SK-N-SH treated with all-trans-retinoic acid at 6 μM for 48 hours (cell line): ENCODE measurements at places on chromosomes 7 and 10.

GRCh38 chr7:129784783-129785684 lies 167.7 kb downstream of the UBE2H start:
- no peak for ATAC-seq

GRCh38 chr10:102016416-102016815 lies 39.6 kb downstream of the ARMH3 start:
- ATAC-seq = no peak

DNA sequence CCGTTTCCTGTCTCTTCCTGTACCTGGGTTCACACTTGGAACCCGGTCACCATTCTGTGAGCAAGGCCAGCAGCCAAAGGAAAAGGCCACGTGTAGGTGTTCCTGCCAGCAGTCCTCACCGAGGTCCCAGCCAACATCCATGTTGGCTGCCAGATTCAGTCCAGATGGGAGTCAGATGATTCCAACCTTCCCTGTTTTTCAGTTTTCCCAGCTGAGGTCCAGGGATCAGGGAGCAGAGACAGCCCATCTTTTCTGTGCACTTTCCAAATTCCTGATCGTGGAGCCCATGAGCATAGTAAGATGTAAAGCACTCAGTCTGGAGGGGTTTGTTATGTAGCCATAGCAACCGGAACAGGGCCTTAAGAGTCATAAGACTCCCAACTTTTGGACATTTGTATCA lies 3.9 kb upstream of the PVRIG start:
- ATAC-seq = no peak

- ATAC-seq = no peak
Observed at GRCh38 chr10:60798031-60798430, 19.8 kb downstream of the CDK1 start.

DNA sequence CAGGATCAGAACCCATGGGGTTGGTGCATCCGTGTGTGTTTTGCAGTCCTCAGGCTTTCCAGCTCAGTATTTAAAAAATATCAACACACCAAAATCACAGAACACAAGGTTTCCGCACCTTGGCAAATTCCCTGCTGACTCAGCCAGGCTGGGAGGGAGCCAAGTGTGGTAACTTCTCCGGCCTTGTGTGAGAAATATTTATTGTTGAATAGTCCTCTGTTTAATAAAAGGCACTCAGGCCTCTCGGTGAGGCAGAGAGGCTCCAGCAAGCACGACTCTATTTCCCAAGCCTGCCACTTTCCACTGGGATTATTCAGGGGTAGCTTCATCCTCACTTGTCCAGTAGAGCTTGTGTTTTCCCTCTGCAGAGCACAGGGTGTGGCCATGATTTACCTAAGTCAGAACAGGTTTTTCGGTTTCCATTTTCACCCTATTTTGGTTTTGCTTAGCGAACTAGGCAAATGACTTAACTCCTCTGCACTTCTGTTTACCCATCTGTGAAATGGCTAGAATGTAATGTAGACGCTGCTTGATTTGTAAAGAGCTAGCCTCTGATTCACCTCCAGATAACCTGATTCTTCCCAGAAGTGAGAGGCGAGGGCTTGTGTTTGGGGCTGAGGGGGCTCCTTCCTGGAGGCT lies 13.0 kb upstream of the CHST15 start:
- no peak for ATAC-seq

GRCh38 chr10:84264611-84265141 lies 19.8 kb downstream of the RGR start:
- peak; percentile 99 for ATAC-seq

- no peak for ATAC-seq
Observed at GRCh38 chr10:67607472-67607871, 88.5 kb downstream of the CTNNA3 start.

GRCh38 chr7:101153969-101154692 lies at the start of gene AP1S1:
Gene AP1S1 (plus strand): TSS chr7:101154476. CDS start chr7:101154515, 39 bp downstream.
- ATAC-seq = peak; percentile 96

GRCh38 chr7:92737706-92738105 lies 98.7 kb downstream of the CDK6 start:
- ATAC-seq = no peak

DNA sequence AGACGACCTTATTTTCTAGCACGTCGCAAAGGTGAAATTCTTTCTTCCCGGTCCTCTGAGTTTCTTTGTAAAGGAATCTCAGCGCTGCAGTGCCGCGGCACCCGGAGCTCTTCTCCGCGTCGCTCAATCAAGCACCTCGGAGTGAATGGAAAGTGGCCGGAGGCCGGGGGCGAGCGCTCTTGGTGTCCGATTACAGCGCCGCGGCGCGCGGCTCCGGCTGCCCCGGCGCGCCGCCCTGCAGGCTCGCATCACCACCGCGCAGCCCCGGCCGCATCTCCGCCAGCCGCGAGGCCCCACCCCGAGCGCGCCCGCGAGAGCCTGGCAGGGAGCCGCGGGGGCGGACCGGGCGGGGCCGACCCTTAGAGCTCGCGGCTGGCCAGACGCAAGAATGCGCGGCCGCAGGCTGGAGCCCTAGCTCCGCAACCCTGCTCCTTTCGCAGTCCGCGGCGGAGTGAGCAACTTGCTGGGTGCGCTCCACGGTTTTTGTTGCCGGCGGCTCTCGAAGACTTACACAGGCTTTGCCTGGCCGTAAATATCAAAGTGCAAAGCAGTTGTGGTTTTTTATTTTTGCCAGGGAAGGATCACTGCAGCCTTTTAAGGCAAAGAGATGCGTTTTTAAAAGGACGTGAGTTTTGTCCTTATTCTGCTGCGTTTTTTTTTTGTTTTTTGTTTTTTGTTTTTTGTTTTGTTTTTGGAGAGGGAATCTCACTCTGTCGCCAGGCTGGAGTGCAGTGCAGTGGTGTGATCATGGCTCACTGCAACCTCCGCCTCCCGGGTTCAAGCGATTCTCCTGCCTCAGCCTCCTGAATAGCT lies at the start of gene SEMA3C:
SEMA3C (minus strand) TSS at position 143 of the 813 bp plus-strand sequence. CDS start 2,270 bp downstream, outside the sequence.
- peak; percentile 94 for ATAC-seq

DNA sequence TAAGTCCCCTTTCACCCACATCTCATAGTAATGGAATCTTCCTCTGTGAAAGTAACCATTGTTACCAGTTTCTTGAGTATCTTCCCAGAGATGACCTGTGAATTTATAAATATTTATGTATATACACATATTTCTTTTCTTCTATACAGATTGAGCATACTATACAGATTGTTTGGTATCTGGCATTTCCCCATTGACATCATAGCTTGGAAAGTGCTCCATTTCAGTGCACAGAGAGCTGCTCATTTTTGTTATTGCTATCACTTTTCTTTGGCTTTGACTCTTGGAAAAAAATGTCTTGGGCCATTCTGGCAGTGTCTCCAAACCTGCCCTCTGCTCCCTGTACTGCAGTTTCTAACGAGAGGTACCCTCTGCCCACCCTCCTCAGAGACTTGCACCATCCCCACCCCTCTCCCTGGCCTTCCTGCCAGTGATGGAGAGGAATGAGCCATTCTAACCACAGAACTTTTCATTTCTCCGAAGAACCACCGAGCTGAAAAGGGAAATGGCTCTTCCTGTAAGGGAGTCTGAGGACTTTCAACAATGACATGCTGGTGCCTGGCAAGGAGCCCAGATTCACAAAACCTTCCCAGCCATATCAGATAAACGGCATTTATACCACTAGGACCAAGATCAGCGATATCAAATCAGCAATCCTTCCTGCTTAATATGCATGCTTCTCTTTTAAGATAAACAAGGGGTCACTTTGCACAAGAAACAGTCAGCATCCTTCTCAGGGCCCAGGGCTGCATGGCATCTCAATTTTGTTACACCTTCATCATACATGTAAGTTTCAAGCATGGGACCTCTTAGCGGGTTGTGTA lies 19.7 kb upstream of the CCSER2 start:
- peak; percentile 81 for ATAC-seq

DNA sequence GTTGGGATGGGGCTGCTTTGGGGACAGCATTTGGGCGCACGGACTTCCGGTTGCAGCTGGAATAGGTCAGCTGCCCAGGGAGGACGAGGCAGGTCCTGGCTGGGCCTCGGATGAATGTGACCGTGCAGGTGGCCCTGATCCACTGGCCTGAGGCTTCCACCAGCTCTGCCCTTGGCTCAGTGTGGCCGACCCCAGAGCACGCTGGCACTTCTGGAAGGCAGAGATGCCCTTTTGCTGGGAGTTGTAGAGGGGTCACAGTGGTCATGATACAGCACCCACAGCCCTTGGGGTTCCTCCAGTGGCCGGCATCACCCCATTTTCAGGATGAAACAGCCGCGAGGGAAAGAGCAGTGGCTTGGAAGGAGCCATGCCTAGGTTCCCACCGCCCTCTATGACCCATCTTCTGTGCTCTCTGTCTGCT lies 19.0 kb downstream of the ADCY1 start:
- no peak for ATAC-seq

DNA sequence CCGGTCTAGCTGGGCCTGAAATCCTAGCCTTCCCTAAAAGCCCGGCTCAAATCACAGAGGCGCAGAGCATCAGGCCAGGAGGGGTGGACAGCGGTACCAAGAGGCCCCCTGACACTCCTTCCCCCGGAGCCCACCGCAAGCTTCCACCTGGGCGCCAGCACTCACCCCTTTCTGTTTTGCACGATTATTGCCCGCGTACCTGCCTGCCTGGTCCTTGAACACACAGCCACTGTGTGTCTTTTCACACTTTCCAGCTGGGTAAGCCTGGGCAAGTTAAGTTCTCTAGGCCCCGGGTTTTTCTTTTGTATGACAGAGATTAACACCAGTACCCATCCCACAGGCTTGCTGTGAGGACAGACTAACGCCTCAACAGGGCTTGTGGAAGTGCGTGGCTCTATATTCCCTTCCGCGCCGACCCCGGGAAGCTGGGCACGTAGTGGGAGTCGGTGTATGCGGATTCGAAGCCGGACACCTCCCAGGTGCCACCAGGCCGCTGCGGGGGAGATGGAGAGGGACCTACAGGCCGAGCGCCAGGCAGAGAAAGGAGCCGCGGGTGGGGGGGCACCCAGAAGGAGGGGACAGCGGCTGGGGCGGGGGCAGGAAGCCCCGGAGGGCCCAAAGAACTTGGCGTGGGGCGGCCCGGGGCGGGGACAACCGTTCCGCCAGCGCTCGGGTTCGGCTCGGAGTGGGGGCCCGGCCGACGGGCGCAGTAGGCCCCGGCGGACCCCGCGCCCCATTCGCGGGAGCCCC lies 792 bp downstream of the ZNF746 start:
- peak; percentile 50 for ATAC-seq

- peak; percentile 83 for ATAC-seq
Observed at GRCh38 chr7:158802535-158803366, 26.6 kb downstream of the ESYT2 start.

DNA sequence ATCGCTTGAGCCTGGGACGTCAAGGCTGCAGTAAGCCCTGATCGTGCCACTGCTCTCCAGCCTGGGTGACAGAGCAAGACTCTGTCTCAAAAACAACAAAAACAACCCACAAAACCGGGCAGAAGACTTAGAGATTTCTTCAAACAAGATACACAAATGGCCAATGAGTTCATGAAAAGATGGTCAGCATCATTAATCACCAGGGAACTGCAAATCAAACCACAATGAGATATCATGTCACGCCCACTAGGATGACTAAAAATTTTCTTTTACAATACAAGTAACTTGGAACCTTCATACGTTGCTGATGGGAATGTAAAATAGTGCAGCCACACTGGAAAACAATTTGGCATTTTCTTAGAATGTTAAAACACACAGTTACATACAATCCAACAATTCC lies 77.3 kb upstream of the GRID1 start:
- no peak for ATAC-seq

- no peak for ATAC-seq
Observed at GRCh38 chr7:157658851-157659412, 322.1 kb downstream of the DNAJB6 start.

DNA sequence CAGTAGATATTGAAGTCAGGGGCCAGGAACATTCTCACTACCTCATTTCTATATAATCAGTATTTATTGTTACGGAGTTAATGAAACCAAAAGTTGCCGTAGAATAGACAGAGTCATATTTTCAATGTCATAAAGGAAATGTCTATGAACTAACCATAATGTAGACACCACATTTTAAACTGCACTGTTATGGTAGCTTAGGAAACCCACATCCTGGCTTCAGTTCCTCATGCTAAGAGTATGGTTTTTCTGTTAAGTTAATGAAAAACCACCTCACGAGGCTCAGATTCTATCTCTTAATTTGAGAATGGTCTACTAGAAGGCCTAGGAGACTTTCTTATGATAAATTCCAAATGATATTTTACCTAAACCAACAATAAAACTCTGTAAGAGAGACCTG lies 166.5 kb downstream of the TMEM26 start:
- ATAC-seq = no peak

- peak; percentile 46; the same call in 2 of the 3 replicates for ATAC-seq
Observed at GRCh38 chr10:4267086-4267773, 482.2 kb upstream of the KLF6 start.

GRCh38 chr10:91154842-91155241 lies 65.6 kb upstream of the PCGF5 start:
- ATAC-seq = no peak

DNA sequence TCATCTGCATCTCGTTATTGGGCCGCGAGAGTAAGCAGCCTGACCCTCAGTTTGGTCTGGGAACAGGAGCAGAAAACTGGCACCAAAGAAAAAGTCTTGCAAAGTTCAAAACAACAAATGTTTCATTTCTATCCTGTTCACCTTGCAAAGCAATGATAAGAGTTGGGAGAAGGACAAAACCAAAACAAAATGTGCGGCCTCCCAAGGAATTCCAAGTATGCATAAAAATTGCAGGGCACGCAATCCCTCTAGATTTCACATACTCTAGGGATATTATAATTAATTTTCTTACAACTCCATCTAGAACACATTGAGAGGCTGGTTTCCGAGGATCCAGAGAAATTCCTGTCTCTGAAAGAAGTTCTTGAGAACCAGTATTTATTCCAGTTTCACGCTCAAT lies 20.1 kb downstream of the CHUK start:
- no peak for ATAC-seq

- peak; percentile 25; the same call in 2 of the 3 replicates for ATAC-seq
Observed at GRCh38 chr10:97140902-97141745, 44.6 kb downstream of the SLIT1 start.

DNA sequence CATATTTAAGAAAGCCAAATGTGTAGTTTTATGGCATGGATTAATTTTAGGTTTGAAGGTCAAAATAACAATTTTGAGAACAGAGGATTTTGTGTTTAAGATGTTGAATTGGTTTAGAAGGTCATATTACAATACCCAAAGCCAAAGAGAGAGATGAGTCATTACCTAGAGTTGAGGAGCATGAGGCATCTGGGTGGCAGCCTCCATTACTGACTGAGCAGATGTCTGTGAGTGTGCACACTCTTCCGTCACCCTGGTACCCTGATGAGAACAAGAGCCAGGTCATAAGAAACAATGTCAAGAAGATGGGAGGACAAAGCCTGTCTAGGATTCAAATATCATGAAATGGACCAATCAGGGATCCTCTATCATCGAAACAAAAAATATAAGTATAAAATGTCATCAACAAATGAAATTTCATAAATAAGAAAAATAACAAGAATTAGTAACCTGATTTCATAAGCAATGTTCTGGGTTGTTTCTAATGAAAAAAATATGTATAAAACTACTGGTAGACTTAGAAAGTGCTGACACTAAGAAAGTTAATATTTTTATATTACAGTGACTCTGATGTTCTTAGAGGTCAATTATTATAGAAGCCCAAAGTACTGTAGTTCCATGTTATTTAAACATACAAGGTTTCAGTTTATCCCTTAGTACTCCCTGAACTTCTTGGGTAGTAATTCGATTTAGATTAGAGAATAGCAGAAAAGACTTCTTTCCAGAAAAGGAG lies 20.0 kb downstream of the CUBN start:
- ATAC-seq = peak; percentile 88
